ENCODE measurements at places on chromosomes 4 and X.

DNA sequence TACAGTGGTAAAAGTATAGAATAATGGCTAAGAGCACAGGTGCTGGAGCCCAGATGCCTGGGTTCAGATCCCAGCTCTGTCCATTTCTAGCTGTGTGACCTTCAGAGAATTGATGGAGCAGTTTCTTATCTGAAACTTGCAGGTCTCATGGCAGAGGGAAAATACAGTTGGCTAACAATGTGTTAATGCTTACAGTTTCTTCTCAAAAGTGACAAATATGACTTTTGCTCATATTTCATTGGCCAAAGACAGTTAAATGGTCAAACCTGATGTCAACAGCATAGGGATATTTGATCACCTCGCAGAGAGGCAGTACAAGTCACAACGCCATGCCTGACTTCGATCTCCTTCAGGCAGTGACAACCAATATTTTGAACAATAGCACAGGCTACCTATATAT, 60.2 kb upstream of the LCORL start:
- no peak for DNase-seq

DNA sequence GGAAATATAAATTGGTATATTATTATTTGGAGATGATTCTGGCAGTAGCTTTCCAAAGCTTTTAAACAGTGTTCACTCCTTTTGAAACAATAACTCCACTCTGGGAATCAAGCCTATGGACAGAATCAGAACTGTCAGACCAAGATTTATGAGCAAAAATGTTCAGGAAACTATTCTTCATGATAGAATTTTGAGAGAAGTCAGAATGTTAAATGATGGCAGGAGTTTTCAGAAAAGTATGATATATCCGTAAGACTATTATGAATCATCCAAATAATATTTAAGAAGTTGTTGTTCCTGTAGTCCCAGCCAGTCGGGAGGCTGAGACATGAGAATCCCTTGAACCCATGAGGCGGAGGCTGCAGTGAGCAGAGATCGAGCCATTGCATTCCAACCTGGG, 50.5 kb upstream of the ADGRG2 start:
- DNase-seq, result no peak

DNA sequence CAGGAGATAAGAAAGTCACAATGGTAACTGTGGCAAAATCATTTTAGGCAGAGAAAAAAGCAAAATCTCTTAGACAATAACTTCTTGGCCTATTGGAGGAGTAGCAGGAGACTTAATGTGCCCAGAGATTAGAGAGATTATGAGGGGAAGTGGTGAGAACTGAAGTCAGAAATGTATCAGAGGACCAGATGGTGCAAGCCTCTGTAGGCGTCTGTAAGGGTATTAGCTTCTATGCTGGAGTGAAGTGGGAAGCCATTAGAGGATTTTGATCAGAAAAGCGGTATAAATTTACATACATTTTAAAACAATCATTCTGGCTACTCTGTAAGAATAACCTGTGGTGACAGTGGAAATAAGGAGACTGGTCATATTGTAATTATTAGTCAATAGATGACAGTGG, 236.7 kb downstream of the FAT4 start:
- no peak for DNase-seq

- no peak for DNase-seq
These were observed 89.2 kb downstream of the GATB start for GRCh38 chr4:151671541-151672059.

- no peak for DNase-seq
These were observed 50.4 kb downstream of the GSTCD start for GRCh38 chr4:105758958-105759357.

GRCh38 chr4:174119051-174119450, 164.4 kb downstream of the FBXO8 start:
- no peak for DNase-seq

DNA sequence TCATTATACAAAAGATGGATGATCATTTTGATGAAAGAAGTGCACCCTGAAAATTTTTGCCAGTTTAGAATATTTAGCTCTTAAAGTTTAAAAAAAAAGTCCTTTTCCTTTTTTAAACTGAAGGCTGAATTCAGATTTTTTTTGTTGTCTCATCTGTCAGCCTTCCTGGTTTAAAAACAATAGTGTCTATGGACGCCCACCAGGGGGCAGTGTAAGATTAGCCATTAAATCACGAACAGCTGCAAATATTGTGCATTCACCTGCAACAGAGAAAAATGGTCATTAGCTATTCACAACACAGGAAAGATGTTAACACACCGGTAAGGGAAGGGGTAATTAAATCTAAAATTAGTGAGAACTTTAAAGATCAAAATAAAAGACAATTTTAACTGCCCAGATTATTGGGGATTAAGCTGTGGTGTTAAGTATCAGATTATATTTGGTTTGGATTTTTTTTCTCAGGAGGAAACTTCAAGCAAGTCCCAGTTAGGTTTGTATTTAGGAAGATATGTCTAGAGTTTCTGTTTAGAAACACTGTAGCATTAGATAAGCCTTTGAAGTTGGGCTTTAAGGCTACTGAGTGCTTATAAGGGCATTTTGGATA, 4.4 kb upstream of the CXorf38 start:
- peak; percentile 72 for DNase-seq

DNA sequence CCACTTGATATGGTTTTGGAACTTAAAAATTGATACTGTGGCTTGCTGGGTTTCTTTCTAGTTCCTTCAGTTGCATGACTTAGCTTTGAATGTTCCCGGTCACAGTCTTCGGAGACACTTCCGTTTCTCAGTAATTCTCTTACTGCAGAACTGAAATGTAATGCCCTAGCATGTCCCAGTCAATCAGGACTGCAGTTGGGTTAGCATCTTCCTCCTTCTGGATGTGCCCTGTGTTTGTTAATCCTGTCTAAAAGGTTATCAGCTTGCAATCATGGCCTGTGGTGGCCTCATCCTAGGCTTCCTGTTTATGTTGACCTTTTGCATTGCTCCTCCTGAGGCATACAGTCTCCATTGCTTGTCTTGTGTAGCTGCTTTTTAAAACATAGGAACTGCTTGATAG, 275.9 kb downstream of the ARHGAP10 start:
- no peak for DNase-seq

GRCh38 chr4:184217634-184218033, at the start of gene ENPP6:
TSS of gene ENPP6 (minus strand) at chr4:184217873. CDS start at chr4:184217819, 54 bp downstream.
- DNase-seq, result no peak

GRCh38 chr4:876780-877179, 50.9 kb upstream of the CPLX1 start:
- DNase-seq, result no peak

DNA sequence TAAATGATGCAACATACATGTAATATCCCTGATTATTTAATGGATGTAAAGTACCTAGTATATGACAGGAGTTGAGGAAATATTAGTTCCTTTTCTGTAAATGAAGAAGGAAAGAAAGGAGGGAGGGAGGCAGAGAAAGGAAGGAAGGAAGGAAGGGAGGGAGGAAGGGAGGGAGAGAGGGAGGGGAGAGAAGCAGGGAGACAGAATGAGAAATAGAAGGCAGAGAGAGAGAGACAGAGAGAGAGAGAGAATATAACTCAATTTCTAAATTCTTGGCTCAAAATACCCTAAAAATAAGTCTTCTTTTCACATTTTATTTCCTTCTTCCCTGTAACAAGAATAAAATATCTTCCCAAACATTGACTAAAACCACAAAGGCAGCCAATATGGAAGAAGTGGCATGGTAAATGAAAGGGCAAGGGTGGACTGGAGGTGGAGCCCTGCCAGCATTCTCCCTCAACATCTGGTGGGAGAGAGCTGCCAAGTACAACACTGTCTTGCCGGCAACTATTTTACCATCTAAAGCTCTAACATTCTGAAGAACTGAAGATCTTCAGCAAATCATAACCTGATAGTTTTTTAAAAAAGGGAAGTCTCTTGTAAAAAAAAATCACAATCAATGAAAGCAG, 245.1 kb downstream of the PPP3CA start:
- no peak for DNase-seq

GRCh38 chrX:40104630-40104984, 6.8 kb upstream of the BCOR start:
- DNase-seq, result peak; percentile 47

DNA sequence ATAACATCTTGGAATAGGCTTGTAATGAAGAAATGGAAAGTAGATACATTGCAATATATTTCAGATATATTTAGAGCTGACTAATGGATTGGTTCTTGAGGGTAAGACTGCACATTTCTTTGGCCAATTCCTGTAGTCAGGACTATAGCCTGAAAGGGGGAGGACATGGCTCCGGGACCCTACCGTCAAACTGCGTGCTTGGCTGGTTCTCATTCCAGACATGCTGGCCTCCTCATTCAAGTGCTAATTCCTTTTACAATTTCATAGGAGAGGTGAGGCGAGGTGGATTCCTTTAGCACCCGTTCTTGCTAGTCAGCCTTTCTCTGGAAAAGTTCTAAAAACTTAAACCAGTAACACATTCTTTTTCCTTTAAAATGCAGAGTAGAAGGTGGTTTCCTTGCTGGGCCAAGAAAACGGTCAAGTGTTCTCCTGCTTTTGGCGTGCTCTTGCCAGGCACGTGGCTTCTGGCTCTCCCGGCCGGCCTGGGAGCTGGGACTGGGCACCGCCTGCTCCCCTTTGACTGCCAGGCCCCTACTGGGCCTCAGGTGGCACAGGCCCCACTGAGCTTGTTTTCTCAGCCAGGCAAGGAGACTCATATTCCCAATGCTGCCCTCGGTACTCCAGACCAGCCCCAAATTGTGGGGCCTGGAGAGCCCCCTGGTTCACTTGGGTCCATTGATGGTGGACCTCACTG, 167.2 kb downstream of the STK32B start:
- DNase-seq, result no peak

GRCh38 chr4:2848449-2848848, 4.8 kb downstream of the ADD1 start:
- DNase-seq, result no peak

- peak; percentile 70 for DNase-seq
These were observed 2.9 kb downstream of the PAK3 start for GRCh38 chrX:111098874-111099273.

DNA sequence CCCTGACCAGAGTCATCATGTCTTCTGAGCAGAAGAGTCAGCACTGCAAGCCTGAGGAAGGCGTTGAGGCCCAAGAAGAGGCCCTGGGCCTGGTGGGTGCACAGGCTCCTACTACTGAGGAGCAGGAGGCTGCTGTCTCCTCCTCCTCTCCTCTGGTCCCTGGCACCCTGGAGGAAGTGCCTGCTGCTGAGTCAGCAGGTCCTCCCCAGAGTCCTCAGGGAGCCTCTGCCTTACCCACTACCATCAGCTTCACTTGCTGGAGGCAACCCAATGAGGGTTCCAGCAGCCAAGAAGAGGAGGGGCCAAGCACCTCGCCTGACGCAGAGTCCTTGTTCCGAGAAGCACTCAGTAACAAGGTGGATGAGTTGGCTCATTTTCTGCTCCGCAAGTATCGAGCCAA, 11.0 kb downstream of the MAGEA4 start:
- no peak for DNase-seq

DNA sequence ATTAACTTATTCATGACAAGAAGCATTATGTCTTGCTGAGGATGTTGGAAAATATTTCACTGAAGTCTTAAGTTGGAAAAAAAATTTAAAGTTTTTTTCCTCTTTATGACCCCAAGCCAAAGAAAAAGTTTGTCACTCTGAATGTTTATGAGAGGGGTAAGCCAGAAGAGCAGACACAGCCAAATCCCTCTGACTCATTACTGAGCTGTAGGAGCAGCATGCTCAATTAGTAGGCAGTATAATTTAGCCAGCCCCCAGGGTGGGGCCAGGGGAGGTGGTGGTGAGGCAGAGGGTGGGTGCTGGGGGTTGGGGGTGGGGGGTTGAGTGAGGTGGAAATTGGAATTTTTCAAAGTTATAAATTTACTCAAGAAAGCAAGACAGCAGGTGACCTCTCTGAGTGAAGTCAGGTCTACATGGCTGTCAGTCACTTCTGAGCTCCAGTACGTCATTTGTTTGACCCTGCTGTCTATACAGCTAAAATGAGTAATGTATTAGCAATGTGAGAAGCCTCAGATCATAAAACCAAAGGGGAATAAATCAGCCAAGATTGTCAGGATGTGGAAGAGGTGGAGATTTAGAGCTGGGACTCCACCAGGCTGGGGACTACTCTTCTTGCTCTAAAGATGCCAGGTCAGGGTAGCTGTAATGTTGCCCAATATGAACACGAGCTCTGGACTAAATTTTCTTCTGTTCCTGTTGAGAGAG, 98.8 kb upstream of the NDP start:
- DNase-seq, result no peak

DNA sequence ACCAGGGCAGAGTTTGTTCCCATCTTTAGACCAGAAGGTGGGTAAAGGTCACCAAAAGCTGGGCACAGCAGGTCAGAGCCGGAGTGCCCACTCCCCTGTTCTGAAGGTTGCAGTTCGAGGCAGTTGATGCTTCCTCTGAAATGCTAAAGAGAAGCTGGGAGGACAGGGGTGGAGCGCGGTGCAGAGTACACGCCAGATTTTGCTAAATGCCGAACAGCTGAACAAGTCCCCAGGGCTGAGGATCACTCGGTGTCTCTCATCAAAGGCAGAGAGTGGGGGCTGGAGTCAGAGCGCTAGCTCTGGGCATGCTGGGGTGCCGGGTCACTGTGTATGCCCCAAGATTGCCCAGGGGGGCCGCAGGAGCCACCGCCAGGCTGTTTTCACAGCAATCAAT, 197.0 kb downstream of the BCOR start:
- DNase-seq, result no peak

GRCh38 chr4:157204634-157205244, 15.8 kb upstream of the GRIA2 start:
- DNase-seq, result peak; percentile 18

GRCh38 chrX:129659861-129660260, 5.1 kb upstream of the APLN start:
- DNase-seq, result no peak

GRCh38 chrX:28920153-28920943, 333.1 kb downstream of the IL1RAPL1 start:
- no peak for DNase-seq

DNA sequence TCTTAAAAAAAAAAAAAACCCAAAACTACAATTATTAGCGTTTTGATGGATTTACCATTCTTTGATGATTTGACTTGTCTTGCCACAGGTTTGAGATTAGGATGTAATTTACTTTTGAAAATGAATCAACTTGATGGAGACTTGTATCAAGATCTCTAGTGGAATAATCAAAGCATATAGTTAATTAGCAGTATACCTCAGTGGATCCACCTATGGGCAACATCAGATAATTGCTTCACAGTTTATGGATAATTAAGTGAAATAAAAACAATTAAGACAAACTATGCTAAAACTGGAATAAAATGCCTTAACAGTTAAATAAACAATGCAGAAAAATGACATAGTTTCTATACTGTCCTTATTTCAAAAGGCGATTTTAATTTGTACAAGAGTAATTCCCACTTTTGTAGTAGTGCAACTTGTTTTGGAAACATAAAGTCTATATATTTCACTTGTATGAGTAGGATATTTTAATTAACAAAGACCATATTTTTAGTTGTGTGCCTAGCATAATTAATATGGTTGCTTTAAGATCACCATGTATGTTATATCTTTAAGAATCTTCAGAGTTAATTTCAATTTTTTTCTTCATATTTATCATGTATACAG, 4.2 kb downstream of the CPEB2 start:
- DNase-seq, result no peak

- no peak for DNase-seq
These were observed 75.4 kb downstream of the FBXW7 start for GRCh38 chr4:152460488-152460887.

GRCh38 chr4:68271851-68272357, 26.4 kb upstream of the TMPRSS11B start:
- no peak for DNase-seq

Measured in activated T-cell treated with anti-CD3 and anti-CD28 coated beads, Interleukin-2, amount 50 U/mL, for 72 hours (primary cell).